KBM-7 (cell line): ENCODE measurements at places on chromosomes 7 and 10.

GRCh38 chr7:50156163-50156562 is 63.1 kb upstream of the ZPBP start:
- no peak for DNase-seq

DNA sequence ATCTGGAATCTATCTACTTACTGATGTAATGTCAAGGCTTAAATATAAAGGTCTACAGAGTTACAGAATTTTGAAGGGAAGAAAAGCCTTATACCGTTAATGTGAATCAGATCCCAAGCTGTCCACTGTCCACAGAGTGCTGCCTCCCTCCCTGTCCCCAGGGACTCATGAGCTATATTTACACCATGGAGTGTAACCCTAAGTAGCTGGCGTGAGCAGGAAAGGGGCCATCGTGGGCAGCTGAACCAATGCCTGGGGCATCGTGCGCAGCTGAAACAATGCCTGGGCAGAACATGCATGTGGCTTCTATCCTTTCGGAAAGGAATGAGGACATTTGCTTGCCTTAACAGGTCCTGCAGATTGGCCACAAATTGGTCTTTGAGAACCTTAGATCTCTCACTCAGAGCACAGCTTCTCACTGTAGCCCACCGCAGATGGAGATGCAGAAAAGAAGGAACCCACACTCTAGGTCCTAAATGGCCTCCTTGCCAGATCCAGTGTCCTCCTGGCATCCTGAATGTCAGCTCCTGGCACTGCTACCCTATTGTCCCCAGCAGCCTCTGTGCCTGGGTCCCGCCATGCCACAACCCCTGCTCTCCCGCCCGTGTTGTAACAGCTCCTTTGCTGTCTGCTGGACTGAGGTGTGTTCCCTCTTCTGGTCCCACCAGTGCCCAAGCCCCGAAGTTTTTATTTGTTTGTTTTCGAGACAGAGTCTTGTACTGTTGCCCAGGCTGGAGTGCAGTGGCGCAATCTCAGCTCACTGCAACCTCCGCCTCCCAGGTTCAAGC is 30.3 kb downstream of the CCDC3 start:
- DNase-seq = no peak

DNA sequence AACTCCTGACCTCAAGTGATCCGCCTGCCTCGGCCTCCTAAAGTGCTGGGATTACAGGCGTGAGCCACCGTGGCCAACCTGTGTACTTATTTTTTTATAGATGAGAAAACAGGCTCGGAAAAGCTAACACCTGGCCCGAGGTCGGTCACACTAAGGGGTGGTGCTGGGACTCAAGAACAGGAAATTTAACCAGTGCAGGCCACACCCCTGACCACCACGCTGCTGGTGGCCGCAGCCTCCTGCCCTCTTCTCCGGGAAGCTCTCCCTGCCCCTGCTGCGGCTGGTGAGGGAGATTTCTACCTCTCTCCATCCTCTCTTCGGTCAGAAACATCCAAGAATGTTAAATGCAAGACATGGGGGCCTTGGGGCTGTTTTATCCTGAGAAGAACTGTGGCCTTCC is 63.2 kb downstream of the TNRC18 start:
- DNase-seq = no peak

- DNase-seq = peak; percentile 76
These were observed 566 bp downstream of the ZNF789 start for GRCh38 chr7:99473315-99473596.

DNA sequence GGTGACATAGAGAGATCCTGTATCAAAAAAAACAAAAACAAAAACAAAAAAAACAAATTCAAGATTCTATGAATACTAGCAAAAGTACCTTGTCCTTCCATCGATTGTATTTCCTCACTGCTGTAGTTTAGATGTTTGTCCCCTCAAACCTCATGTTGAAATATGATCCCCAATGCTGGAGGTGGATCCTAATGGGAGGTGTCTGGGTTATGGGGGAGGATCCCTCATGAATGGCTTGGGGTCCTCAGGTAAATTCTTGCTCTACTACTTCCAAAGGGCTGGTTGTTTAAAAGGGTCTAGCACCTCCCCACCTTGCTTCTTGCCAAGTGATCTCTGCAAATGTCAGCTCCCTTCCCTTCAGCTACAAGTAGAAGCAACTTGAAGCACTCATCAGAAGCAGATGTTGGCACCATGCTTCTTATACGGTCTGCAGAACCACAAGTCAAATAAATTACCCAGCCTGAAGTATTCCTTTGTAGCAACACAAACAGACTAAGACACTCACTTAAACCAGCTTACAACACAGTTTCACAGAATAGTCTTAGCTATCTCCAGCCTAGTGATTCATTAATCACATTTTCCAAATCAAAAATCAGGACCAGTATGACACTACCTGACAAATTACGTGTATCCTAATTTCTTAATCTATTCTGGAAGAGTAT is 20.7 kb downstream of the ABI1 start:
- no peak for DNase-seq

DNA sequence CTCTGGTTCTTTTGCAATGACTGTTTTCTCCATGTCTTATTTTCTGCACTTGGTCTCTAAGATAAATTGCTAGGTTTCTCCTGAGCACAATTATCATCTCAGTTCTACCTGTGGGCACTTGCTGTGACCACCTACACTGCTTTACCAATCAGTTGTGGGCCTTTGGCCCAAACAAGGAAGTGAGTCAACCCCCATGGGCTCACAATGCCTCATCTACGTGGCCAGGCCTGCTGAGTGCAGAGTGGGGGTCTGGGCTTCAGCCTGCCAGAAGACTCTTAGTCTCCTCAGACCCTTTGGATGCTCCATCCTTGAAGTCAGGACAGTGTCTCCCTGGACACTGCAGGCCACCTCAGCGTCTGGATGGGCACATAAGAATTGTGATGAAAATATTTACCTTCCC is 20.3 kb downstream of the SCART1 start:
- no peak for DNase-seq

DNA sequence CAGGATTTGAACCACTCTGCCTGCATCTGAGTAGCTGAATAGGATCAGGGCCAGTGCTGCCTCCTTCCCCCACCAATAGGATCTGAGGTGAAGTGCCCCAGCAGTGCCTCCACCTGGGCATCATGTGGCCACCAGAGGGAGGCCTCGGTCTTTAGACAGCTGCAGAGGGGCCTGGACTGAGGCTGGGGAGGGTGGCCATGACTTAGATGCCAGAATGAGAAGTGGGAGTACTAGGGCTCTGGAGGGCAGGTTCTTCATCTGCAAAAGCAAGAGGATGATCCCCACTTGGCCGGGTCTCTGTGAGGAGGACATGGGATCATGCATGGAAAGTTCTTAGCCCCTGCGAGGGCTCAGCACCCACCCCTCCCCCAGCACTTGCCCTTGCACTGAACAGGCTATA is 56.9 kb downstream of the NEUROG3 start:
- peak; percentile 45 for DNase-seq

DNA sequence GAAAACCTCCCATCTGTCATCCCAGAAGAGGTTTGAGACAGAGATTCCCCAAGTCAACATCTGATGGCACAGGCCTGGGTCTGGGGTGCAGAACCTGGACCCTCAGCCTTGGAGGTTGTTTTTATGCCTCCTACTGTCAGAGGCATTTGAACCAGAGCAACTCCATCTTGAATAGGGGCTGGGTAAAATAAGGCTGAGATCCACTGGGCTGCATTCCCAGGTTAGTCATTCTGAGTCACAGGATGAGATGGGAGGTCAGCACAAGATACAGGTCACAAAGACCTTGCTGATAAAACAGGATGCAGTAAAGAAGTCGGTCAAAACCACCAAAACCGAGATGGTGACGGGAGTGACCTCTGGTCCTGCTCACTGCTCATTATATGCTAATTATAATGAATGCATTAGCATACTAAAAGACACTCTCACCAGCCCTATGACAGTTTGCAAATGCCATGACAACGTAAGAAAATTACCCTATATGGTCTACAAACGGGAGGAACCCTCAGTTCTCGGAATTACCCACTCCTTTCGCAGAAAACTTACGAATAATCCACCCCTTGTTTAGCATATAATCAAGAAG is 92.0 kb downstream of the ITGA8 start:
- DNase-seq = no peak

- no peak for DNase-seq
These were observed 25.6 kb downstream of the ANKMY2 start for GRCh38 chr7:16619979-16620408.

GRCh38 chr7:154984601-154985188 is 18.2 kb downstream of the PAXIP1 start:
- no peak for DNase-seq

DNA sequence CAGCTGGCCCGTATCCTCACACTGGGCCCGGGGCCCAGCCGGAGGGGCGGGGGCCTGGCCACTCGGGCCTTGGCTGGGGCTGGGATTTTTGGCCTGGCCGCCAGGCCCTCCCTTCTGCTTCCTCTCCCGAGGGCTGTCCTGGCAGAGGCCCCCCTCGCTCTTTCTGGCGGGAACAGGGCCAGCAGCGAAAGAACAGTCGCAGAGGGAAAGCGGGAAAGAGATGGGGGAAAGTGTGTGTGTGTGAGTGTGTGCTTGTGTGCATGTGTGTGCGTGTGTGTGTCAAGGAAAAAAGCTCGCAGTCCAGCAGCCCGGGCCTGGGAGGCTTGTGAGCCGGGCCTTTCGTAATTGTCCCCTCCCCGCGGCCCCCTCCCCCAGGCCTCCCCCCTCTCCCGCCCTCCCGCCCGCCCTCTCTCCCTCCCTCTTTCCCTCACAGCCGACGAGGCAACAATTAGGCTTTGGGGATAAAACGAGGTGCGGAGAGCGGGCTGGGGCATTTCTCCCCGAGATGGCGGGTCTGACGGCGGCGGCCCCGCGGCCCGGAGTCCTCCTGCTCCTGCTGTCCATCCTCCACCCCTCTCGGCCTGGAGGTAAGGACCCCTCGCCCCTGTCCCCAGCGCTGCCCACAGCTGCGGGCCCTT is at the start of gene ELN:
TSS of gene ELN (plus strand) at position 491 of the 638 bp plus-strand sequence. CDS start at position 506, 15 bp downstream.
- peak; percentile 22 for DNase-seq

DNA sequence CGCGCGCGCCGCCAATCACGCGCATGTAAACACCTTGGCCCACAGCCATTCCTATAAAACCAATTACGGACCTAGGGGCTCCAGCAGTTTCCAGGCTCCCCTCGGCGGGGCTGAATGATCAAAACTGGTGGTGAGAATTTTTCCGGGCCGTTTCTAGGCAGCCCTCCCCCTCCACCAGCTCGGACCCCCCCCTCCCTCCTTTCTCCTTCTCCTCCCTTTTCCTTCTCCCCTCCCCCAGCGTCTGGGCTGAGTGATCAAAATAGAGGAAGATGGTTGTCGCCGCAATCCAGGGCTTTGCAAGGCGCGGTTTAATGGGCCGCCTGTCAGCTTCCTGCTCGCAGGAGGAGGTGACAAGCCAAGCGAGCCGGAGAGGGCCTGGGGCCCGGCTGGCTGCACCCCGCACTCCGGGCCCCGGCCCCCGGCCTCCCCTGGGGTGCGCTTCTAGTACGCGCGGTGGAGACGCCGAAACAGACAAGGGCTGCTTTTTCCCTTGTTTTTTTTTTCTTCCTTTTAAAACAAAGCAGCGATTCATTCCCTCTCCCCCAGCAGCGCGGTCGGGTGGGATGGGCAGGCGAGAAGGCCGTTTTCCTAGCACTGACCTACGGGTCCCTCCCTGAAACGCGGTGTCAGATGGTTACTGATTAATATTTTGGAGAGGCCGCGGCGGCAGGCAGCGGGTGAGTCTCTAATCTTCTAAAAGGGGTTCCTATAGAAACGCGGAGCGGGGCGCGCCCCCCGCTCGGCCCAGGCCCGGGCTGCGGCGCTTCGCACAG is 528 bp upstream of the TNRC18 start:
- DNase-seq = peak; percentile 98

DNA sequence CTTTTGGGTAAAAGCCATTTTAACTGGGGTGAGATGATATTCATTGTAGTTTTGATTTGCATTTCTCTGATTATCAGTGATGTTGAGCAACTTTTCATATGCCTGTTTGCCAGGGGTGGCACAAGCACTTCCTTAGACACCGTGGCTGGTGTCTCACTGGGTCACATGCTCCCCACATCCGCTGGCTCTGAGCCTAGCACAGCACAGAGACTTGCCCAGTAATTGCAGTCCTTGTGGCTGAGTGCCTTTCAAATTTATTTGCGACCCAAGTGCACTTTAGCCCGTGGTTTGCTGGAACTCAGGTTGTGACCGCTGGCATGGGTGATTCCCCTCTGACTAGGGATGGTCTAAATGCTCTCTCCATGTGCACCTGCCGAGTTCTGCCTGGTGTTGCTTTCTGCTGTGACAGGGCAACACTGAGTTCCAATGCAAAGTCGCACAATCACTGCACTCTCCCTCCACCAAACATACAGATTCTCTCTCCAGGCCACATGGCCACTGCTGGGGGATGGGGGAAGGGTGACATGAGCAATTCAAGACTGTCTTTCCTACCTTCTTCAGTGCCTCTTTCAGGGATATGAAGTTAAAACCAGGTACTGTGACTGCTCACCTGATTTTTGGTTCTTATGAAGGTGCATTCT is 66.5 kb downstream of the ZNF277 start:
- DNase-seq = peak; percentile 53

DNA sequence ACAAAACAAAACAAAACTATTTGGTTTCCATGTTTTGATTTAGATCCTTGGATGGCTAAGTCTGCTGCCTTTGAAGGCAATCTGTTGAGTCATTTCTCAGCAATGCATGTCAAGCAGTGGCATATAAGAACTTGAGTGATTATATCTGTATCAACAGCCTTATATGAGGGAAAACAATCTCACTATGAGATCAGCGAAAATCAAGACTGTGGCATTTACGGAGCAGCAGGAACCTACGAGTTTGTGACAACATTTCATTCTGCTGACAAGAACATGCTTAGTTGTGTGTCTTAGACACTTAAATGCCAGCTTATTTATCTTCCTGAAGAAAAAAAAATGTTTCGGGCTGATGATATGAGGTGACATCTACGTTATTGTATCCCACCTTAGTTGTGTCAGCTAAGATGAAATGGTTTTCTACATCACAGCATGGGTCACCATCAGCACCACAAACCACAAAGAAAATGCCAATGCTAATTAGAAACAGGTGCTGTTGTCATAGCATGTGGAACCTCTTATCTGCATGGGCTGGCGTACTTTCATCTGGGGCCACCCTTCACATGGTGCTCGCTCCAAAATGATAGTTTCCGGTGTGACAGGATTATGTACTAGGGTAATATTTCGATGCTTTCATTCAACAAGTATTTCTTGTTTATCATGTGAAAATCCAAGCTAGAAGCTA is 1085.5 kb downstream of the SORCS1 start:
- DNase-seq = no peak

DNA sequence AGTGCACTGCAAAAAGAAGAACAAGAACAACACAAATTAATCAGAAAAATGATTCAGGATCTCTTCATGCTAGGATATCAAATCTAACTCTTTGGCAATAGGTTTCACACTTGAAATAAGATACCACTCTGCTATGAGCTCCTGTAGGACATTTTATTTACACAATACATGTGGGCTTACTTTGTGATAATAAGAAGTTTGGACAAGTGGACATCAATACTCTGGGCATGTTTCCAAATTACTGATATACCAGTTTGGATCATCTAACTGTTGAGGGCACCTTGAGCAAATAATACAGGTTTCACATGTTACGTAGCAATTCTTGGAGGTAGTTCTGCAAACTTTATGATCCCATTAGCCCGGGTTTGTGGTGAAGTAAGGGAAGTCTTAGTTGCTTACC is 59.8 kb downstream of the CPVL start:
- DNase-seq = no peak

DNA sequence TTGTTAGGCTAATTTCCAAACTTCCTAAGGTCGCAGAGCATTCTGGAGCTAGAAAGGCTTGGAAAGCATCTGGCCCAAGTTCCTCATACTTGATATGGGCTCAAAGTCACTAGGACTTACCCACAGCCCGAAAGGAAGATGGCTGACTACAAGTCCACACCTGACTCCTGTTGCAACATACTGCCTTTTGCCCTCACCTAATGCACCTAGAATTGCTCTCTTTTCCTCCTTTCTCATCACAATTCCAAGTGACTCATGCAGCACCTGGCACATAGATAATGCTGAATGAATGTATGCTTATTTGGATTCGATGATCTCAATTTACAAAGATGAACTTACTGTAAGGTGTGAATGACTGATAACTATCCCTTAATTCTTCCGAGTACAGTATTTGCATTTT is 131.5 kb downstream of the SORBS1 start:
- no peak for DNase-seq
